ENCODE measurements at places on chromosomes 5 and 9.

GRCh38 chr5:22908129-22908528 is 55.0 kb upstream of the CDH12 start:
- no peak for DNase-seq

DNA sequence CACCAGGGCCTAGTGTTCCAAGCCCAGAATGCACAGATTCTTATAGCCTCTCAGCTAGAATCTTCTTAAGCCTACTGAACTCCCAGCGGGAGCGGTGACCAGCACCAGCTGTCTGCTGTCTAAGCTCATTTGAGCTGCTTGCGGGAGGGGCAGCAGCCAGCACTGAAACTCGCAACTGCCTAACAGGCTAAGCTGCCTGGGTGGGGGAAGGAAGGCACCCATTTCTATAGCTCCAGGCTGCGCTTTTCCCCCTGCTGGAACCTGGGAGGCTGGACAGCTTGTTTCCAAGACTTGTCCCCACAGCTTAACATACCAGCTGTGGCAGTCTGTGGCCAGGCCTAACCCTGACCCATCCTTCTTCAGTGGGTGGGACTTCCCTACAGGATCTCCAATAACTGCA is 512.9 kb downstream of the EFNA5 start:
- no peak for DNase-seq

DNA sequence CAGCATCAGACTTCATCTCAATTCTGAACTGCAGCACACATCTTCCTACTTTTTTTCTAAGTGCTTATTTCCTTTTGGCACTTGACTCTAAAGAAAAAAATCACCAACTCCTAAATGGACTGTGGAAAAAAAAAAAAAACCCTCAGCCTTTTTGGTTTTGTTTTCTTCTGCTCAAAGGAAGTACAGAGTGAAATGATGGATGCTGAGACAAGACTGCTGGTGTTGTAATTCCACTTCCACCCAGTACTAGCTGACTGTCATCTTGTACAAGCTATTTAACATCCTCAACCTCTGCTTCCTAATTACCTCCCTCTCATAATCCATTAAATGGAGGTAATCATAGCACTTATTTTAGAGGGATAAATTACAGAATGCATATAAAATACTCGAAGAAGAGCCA is 171.5 kb upstream of the GNA14 start:
- DNase-seq = peak; percentile 51

- no peak for DNase-seq
Measured at GRCh38 chr5:5364932-5365331, 57.5 kb upstream of the ICE1 start.

GRCh38 chr9:25684321-25684720 is 6.1 kb upstream of the TUSC1 start:
- DNase-seq = no peak

DNA sequence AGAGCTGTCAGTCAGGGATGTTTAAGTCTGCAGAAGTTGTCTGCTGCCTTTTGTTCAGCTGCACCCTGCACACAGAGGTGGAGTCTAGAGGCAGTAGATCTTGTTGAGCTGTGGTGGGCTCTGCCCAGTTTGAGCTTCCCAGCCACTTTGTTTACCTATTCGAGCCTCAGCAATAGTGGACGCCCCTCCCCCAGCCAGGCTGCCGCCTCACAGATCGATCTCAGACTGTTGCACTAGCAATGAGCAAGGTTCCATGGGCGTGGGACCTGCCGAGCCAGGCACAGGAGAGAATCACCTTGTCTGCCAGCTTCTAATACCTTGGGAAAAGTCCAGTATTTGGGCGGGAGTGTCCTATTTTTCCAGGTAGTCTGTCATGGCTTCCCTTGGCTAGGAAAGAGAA is 225.1 kb upstream of the RASA1 start:
- DNase-seq = no peak
